Right ventricle myocardium inferior (tissue), 1 donor: ENCODE measurements at places on chromosomes 5 and 9. TPM values are rescaled to one million over a fixed set of nuclear protein-coding genes. Genes with fewer than 3 reads are reported as not detected.

GRCh38 chr5:1418921-1419280, 26.3 kb downstream of the SLC6A3 start:
- DNase-seq = no peak

GRCh38 chr5:174945853-174946252, 221.5 kb downstream of the MSX2 start:
- DNase-seq = no peak

Gene SLC45A2
- total RNA-seq = not detected

Gene NFX1
- 29.3 TPM for total RNA-seq

- no peak for DNase-seq
These were observed 17.0 kb downstream of the NIM1K start for GRCh38 chr5:43209060-43209459.

- no peak for DNase-seq
These were observed 92.5 kb upstream of the DMRT1 start for GRCh38 chr9:748861-749497.

GRCh38 chr9:109722007-109722406, 58.0 kb upstream of the PALM2AKAP2 start:
- DNase-seq = no peak
